ENCODE measurements at places on chromosomes 6 and 20. TPM values are rescaled to one million over a fixed set of nuclear protein-coding genes. Genes with fewer than 3 reads are reported as not detected.
A peak's percentile ranks its signal among the peaks of the same experiment; 100 is the strongest.

DNA sequence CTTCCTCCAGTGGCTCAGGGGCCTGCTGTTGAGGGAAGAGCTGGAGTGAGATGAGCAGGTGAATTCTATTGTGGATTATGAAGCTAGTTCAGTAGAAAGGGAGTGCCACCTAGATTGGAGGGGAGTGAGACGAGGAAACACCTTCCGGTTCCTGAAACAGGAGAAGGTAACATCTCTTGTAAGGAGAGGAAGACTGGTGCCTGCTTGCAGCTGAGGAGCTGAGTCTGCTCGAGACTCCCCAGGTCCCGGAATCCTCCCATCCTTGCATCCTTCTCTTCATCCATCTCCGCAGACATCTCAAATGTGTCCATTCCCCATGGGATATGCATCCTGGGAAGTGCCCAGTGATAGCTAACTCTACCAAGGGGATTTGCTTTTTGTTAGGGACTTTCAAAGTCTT lies 242.9 kb upstream of the ZFP64 start:
- DNase-seq: no peak

GRCh38 chr6:89372506-89372901 lies 20.0 kb upstream of the UBE2J1 start:
- DNase-seq: peak; percentile 41

The SLC32A1 gene
- polyA plus RNA-seq: not detected

DNA sequence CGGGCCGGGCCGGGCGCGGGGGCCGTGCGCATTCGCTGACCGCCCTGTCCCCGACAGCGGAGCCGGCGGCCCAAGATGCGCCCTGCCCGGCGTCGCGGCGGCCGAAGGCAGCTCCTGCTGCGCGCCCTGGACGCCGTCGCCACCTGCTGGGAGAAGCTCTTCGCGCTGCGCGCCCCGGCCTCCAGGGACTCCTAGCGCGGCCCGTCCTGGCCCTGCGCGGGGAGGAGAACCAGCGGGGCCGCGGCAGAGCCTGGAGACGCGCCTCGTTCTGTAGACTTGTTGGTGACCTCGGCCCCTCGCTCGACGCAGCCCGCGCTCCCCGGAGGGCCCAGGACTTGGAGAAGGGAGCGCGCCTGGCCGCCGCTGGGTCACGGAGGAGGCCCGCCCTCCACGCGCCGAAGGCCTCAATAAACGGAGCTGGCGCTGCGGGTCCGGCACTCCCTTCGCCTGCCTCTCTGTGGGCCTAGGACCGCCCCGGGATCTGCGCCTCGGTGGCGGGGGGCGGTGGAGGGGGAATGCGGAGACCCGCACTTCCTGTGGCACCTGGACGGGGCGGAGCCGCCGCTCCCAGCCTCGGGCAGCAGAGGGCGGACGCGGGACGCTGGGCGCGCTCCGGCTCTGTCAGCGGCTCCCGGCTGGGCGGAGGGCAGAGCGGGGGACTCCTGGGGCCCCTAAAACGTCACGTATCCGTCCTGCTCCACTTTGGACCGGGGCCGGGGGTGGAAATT lies 2.7 kb downstream of the C20orf204 start:
- DNase-seq: no peak

- no peak for DNase-seq
Observed at GRCh38 chr6:41596096-41596685, 42.1 kb upstream of the MDFI start.

Data from left lung (tissue), 14 donors.